ENCODE measurements at places on chromosomes 5 and 9.

DNA sequence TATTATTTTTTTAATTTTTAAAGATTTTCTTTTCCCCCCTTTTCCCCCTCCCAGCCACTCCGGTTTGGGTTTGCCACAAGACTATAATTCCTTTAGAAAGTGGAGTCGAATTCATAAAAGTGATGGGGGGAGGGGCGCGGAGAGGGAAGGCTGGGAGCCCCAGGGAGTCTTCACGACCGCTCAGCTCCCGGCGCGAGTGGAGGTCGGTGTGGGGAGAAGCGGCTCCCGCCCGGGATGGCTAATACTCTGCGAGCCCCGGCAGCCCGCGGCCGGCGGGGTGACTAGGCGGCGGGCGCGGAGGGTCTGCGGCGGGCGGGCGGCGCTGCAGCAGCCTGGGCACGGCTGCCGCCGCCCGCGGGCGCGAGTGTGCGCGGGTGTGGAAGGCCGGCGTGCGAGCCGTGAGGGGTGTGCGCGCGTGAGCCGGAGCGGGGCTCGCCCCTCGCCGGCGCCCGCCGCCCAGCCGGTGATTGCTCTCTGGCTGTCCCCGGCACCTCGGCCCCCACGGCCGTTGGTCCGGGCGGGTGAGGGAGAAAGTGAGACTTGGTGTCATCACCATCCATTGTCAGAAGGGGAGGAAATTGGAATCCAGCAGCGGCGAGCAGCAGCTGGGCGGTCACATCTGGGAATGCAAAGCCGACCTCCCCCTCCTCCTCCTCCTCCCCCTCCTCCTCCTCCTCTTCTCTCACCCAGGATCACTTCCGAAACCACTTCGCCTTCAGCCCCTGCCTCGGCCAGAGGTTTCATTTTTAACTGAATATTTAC, at the start of gene PARP8:
TSS of gene PARP8 (plus strand) at position 377 of the 762 bp plus-strand sequence. CDS start 459 bp downstream, outside the sequence.
- DNase-seq = peak; percentile 65

DNA sequence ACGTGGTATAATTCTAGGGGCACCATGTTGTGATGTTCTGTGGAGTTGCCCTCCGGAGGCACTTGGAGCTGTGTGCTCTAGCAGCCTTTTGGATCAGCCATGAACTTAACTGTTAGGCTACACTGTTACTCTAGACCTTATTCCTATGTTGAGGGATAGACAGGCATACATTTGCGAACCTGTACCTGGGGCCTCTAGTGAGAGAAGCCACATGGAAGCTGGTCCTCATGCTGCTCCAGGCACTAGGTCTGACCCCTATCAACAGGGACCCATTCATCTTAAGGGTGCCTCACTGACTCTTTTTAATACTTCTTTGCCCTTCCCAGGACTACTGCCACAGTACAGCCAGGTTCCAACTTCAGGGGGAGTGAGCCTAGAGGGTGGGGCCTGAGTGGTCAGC, 594.8 kb downstream of the RAB3C start:
- no peak for DNase-seq

GRCh38 chr9:107929443-107929842, 439.9 kb upstream of the KLF4 start:
- DNase-seq = peak; percentile 82

DNA sequence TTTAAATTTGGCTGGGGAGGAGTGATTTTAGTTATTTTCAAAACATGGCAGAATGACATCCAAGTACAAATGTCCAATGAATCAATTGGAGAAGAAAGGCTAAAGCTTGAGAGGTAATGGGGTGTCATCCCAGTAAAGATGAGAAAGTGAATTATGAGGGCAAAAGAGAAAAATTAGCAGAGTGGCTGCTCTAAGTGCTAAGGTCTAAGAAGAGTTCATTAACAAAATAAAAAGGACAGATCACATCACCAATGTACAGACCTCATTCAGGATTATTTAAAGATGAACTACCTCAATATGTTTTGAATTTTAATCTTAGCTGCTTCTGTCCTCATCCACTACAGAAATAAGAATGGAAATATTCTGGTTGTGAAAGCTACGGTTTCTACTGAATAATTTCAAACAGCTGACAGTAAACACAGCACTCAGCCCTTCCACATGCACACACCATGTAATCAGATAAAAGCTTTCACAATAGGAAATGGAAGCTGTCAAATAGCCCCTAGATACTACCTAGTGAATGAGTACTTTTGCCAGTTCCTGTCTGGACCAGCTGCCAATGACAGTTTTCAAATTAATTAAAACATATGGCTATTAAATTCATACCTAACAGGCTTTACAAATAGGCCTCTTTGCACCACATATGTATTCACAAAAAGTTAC, 171.5 kb downstream of the SSBP2 start:
- no peak for DNase-seq

- no peak for DNase-seq
Observed at GRCh38 chr5:104363567-104363966, 801.0 kb upstream of the NUDT12 start.

DNA sequence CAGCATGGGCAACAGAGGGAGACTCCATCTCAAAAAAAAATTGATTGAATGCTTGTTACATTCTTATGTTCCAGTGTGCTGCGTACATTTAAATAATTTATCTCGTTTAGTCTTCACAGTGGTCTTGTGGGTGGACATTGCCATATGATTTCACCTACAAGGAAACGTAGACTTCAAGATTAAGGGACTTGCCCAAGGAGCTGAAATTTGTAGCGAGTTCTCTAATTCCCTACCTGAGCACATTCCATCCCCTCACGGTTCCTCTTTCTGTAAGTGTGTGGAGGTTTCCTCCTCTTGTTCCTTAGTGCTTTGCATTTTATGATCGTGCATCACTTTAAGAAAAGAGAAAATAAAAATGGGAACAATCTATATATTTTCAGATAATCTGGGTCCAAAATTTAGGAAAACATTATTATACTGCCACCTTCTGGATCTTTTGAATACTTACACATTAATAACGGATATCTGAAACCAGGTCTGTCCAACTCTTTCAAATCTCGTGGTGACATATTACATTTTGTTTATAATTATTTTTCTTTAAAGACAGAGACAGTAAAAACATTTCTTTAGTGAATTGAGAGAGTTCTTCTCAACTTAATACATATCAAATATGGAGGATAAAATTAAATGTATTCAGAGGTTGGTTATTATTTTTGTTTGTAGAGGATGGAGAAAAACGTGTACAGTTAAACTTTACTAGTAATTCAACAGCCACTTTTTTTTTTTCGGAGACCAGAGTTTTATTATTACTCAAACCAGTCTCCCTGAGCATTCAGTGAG, 29.9 kb upstream of the C7 start:
- no peak for DNase-seq

DNA sequence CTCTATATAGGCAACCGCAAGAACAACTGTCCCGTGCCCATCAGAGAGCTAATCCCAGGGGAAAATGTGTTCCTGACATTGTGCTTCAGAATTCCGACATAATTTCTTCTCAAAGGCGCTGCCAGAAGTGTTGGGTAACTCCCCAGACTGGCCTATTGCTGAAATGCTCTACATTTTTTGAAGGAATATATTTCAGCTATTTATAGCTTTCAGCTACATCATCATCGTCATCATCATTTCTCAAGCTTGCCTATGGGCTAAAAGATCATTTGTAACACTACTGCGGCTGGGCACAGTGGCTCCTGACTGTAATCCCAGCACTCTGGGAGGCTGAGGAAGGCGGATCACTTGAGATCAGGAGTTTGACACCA, 49.7 kb downstream of the MYO10 start:
- DNase-seq = no peak

DNA sequence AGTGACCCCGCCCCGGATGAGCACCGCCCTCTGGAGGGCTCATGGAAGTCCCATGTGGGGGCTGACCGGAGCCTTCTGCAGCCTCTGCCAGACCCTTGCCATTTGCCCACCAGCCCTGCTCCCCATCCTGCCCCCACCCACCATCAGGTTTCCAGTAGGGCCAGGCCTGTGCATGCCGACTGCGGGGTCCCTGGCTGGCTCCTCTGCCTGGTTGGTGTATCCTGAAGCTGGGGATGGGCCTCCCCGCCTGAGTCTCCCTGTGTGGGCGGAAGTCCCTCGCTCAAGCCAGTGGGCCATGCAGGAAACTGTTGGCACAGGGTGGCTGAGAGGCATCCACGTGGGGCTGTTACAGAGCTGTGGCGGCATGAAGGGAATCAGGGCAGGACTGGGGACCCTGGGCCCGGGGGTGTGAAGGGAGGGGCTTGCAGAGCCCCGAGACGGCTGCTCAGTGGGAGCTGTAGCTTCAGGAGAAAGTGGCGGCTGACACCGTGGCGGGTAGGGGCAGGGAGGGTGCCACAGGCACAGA, 88.7 kb downstream of the RXRA start:
- no peak for DNase-seq

- no peak for DNase-seq
Observed at GRCh38 chr9:98391406-98391805, 136.0 kb upstream of the TBC1D2 start.

DNA sequence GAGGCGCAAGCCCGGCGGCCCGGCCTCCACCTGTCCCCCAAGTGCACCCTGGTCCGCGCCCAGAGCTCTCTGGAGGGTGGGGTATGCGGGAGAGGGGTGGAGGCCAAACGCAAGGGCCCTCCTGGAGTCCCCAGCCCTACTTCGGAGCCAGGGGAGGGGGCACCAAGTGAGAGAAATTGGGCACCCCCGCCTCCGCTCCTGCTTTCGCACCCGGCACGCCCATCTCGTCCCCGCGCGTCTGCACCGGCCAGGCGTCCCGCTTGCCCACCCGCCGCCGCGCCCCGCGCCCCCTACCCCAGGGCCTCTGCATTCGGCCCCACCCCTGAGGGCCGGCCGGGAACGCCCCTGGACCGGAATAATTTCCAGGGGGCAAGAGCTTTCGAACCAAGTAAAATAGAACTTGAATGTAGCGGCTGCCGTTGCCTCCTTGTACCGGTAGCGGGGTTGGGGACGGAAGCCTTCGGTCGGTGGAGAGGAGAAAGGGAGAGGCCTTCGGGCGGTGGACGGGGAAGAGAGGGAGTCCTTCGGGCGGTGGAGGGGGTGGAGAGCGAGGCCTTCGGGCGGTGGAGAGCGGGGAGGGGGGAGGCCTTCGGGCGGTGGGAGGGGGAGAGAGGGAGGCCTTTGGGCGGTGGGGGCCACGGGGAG, 694 bp upstream of the PHPT1 start:
- DNase-seq = peak; percentile 67

DNA sequence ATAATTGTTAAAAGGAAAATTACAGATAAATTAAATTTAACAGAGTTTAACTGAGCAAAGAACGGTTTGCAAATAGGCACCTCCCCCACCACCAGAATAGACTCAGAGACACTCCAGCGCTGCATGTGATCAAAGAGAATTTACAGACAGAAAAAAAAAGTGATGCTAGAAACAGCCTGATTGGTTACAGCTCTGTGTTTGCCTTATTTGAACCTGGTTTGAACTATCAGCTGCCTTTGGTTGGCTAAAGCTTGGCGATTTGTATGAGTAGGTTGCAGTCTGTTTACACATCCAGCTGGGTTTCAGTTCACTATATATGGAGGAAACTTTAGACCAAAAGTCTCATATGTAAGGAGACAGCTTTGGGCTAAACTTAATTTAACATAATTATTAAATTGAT, 249.1 kb downstream of the ENC1 start:
- DNase-seq = no peak

- no peak for DNase-seq
Observed at GRCh38 chr9:73529666-73530065, 378.0 kb downstream of the ANXA1 start.

- no peak for DNase-seq
Observed at GRCh38 chr9:112166176-112167140, 8.6 kb downstream of the SUSD1 start.

DNA sequence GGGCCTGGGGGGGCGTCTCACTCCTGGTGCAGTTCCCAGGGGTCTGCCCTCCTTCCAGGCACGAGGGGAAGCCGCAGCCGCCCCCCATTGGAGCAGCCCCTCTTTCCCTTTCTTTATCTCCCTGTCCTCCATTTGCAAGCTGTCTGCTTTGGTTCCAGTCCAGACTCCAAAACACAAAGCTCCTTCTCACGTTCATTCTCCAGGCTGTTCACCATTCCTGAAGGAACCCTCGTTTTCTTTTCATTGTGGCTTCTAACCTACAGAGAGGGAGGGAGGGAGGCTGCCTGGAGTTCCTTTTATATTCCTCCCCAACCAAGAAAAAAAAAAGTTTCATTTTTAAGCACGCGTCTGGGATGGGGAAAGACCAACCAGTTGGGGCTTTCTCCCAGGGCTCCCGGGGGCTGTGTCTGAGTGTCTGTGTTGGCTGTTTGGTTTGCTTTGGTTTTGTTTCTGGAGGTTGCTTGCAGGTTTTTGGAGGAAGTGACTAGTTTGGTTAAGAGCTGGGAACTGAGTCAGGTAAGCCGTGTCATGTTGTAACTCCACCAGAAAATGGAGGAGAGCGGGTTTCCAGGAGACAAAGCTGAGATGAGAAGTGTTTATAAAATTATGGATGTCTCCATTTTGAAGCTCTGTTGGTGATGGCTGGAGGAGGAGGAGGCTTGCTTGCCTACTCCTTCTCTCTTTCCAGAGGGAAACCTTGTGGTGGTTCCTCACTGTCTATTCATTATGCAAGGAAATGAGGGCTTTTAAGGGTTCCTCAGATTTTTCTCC, 1.6 kb downstream of the ZNF462 start:
- peak; percentile 40 for DNase-seq

- DNase-seq = no peak
Observed at GRCh38 chr5:93829346-93829745, 87.9 kb upstream of the POU5F2 start.

- DNase-seq = no peak
Observed at GRCh38 chr9:111037356-111037707, 938 bp downstream of the LPAR1 start.

GRCh38 chr5:149256451-149256850, 15.2 kb upstream of the AFAP1L1 start:
- DNase-seq = no peak

GRCh38 chr9:2125906-2126305, 110.8 kb downstream of the SMARCA2 start:
- no peak for DNase-seq

- DNase-seq = no peak
Observed at GRCh38 chr9:99601571-99602111, 220.0 kb upstream of the NR4A3 start.
